Daoy (cell line): ENCODE measurements at places on chromosomes 7 and 10. TPM values are rescaled to one million over a fixed set of nuclear protein-coding genes. Genes with fewer than 3 reads are reported as not detected.

- DNase-seq = no peak
Measured at GRCh38 chr7:19368491-19368925, 223.3 kb upstream of the FERD3L start.

DNA sequence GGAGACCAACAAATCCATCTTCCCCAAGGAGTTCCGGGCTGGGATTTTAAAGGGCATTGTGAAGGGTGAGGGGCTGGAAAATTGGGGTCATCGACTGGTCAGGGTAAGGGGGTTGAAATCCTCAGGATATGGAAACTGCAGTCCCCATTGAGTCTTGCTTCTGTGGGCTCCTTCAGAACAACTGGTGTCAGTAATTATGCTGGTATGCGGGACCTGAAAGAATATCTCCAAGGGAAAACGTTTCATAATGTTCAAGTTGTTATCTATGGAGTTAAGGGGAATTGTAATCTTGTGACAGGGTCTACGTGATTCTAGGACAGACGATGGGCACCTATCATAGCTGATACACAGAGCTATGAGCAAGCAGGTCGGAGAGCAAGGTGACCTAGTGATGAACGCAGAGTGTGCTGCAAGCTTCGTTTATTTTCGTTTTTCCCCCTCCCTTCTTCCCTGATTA is 494 bp upstream of the RHBDD2 start:
- no peak for DNase-seq

DNA sequence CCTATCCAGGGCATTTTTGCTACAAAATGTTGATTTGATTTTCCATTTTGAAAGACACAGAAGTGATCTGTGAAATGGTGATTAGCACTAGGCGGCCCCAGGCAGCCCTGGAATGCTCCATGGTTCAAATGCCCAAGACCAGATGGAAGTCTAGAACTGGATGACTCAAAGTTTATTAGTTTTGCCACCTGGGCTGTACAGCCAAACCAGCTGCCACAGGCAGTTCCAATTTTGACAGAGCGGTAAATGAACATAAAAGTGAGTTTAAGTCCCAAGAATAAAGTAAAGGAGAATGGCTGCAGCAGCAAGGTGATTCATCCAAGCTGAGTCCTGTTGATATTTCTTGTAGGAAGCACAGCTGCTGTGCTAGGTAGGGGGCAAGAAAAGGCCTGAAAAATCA is 180.5 kb downstream of the SUGCT start:
- DNase-seq = peak; percentile 90

Gene STAMBPL1
- total RNA-seq = 22.9 and 23.9 TPM in 2 replicates

DNA sequence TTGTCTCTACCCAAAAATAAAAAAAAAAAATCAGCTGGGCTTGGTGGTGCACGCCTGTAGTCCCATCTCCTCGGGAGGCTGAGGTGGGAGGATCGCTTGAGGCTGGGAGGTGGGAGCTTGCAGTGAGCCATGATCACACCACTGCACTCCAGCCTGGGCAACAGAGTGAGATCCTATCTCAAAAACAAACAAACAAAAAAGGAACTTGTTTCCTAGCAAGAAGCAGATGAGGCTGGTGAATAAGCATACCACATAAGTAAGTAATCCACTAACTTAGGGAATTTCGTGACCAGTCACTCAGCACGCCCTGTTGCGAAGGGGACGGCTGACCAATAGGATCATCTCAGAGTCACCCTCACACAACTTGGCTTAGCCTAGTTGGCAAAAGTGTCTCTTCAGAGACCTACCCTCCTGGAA is 64.6 kb downstream of the CUX1 start:
- peak; percentile 93 for DNase-seq

Gene FRG2B
- total RNA-seq = not detected in 2 replicates

- peak; percentile 64 for DNase-seq
Measured at GRCh38 chr10:58919927-58920654, 256.4 kb upstream of the PHYHIPL start.

DNA sequence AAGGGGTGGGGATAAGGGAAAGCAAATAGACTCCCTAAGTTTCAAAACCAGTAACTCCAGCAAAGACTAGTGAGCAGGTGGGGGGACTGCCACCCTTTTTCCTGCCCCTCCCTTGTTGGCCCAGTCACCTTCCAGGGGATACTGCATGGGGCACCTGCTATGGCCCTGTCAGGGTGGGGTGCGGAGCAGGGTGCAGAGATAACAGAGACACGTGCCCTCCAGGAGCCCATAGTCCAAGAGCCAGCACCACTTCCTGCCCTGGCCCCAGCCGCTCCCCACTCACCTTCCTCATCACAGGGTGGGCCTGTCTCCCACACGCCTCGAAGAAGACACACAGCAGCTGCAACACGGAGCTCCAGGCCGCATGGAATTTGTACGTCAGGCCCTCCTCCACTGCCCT is 20.6 kb downstream of the RRP12 start:
- DNase-seq = no peak

Gene ADAM22
- total RNA-seq = 2.6 and 3.0 TPM in 2 replicates

DNA sequence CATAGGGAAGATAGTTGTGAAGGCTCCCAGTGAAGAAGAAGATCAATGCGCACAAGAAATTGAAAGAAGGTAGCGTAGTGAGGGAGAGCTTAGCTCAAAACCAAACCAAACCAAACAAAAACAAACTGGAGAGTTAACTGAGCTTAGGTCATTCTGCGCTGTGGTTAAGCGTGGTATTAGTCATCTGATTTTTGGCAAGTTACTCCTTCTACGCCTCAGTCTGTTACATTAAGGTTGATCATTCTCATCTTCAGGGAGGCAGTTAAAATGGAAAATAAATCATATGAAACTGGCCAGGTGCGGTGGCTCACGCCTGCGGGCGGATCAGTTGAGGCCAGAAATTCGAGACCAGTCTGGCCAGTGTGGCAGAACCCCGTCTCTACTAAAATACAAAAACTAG is 259.7 kb downstream of the EXOC4 start:
- peak; percentile 96 for DNase-seq

DNA sequence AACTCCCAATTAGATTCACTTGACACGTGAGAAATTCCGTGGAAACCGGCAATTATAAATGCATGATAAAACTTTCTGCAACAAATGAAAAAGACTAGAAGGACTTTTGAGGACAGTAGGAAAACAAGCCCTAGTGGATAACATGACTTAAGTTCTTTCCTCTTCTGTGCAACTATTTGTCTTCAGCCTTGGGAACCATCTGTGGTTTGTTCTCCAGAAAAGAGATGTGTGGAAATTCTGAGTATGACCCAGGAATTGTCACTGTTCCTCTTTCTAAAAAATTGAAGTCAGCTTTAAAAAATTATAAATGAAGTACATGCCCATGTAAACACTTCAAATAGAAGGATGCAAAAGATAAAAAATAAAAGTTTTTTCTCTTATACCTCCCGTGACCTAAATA is 128.6 kb upstream of the SVIL start:
- no peak for DNase-seq

GRCh38 chr7:15397159-15397550 is 164.7 kb downstream of the AGMO start:
- DNase-seq = no peak

DNA sequence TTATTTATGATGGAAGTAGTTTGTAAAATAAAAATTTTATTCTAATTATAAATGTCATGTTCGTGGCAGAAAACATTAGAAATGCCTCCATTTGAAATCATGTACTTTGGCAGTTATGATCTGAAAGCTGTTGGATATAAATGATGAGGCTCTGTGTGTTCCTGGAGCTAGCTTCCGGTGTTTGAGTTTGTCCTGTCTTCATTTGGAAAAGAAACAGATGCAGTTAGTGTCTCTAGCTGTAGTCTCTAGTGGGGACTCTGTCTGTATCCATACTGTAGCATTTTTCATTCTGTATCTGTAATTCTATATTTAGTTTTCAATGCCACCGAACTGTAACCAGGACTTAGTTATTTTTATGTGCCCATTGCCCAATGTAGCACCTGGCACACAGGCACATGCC is 197.0 kb upstream of the FZD1 start:
- DNase-seq = no peak

Gene GARIN1A
- total RNA-seq = 0.74 and 0.80 TPM in 2 replicates
